ENCODE measurements at places on chromosomes 1 and 21.

DNA sequence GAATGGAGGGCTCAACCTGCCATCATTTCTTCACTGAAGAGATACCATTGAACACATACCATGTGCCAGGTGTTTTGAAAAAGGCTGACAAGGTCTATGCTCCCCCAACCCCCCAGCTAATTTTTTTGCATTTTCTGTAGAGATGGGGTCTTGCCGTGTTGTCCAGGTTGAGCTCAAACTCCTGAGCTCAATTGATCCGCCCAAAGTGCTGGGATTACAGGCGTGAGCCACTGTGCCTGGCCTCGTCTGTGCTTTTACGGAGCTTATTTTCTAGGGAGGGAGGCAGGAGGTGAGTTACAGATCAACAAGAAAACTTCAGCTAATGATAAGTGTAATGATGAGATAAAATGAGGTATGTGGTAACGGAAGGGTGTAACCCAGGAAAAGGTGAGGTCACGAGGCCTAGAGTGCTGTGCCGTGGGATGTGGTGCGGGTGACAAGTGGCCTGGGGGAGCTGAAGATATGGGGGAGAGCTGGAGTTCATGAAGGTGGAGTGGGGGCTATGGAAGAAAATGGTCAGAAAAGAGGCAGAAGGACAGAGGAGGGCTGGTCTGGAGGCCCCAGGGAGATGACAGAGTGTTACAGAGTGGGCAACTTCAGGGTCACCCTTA is 28.2 kb downstream of the FAAH start:
- DNase-seq = no peak

- no peak for DNase-seq
These were observed 1.1 kb downstream of the ZBTB18 start for GRCh38 chr1:244052016-244052727.

- DNase-seq = no peak
These were observed 15.4 kb downstream of the KIF17 start for GRCh38 chr1:20702416-20702815.

DNA sequence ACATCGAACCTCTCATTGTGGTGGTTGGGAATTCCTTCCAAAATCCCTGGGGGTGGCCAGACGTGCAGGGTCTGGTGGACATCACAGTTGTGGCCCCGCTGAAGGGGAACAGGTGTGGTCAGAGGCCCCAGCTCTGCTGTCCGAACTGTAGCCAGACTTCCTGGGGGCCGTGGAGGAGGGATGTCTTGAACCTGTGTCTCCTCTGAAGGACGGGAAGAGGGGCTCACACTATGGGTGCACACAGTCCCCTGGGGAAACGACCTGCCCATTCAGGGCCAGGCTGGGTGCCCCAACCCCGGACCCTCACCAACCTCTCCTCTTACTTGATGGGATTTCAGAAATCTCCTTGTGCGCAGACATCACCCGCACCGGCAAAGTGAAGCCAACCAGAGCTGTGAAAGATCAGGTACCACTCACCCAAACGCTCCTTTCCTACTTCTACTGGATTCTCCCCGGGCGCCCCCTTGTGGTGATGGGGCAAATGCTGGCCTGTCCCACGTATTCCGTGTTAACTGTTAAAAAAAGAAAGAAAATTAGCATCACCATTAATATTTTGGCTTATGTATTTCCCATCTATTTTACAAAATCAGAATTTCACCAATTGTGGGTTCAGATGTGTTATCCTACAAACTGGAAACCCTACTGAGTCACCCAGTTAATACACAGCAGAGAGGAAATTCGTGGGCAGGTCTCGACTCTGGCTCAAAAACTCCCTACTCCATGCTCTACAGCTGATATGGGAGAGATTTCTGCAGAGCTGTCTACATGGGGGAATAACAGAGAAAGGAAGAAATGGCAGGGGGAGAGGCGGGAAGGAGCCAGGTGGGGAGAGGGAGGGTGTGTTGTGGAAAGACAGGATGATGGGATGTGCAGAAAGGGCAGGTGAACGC is 28.1 kb downstream of the PADI4 start:
- DNase-seq = peak; percentile 45

- DNase-seq = no peak
These were observed 43.8 kb upstream of the PBX1 start for GRCh38 chr1:164515231-164515630.

DNA sequence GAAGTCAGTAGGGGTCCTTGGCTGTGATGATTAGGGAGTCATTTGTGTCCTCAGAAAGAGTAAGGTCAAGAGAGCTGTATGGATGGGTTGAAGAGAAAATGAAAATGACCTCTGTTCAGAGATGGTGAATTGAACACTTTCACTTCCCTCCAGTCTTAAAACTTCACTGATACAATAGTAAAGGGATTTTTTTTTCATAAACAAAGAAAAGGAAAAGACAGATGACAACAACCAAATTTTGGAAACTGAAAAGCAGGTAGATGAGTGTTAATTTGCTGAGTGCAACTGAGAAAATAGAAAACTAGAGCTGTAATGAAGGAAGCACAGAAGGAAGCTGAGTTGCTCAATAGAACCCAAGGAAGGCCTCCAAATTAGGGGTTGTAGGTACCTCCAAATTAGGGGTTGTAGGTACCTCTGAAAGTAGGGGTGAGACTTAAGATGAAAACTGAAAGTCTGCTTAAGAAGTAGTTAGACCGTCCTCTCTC is 14.8 kb upstream of the S1PR1 start:
- DNase-seq = no peak

DNA sequence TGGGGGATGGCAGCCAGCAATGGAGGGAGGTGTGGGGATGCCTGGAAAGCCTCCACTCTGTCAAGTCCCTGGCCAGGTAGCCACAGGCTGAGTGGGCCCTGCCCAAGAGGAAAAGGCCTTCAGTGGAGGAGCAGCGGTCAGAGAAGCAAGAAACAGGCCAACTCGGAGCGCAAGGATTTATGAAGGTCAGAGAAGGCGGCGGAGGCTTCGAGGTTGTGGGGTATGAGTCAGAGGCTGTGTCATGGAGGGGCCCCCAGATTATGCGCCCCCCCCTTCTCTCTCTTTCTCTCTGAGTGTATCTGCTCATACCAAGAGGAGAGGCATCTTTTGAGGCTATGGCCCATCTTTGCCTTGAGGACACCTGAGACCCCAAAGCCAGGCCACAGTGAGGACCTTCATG is 99.5 kb downstream of the CASZ1 start:
- no peak for DNase-seq

DNA sequence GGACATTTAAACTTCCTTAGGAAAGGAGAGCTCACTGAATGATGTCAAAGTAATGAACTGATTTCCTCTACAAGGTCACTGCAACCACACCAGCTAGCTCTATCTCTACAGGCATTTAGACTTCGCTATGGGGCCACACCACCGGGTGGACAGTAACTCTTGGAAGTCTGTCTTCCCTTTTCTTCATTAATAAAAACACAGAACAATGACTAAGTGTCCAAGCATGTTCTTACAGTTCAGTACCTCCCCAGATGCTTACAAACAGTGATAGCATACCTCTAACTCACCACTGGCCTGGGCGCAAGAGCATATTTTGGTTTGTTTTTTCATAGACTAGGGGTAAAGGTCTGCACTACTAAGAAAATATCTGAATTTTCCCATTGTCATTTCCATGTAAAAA is 54.6 kb downstream of the SIM2 start:
- no peak for DNase-seq

DNA sequence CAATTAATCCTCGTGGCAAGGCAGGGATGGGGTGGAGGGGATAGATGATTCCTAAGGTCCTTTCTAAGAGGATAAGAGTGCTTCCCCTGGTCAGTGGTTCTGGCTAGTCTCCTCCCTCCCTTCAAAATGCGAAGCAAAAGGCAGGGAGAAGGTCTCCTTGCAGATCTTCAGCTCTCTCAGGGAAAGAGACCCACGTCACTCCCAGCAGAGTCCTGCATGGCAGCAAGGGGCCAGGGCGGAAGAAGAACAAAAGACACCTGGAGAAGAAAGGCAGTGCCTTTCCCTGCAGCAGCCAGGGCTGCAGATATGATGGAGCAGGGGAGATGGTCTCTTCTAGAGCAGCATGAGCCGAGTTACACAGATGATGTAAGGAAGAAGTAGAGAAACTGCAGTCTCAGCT is 29.6 kb upstream of the SLAMF9 start:
- no peak for DNase-seq

- DNase-seq = no peak
These were observed 616 bp upstream of the LAX1 start for GRCh38 chr1:203764105-203765028.

DNA sequence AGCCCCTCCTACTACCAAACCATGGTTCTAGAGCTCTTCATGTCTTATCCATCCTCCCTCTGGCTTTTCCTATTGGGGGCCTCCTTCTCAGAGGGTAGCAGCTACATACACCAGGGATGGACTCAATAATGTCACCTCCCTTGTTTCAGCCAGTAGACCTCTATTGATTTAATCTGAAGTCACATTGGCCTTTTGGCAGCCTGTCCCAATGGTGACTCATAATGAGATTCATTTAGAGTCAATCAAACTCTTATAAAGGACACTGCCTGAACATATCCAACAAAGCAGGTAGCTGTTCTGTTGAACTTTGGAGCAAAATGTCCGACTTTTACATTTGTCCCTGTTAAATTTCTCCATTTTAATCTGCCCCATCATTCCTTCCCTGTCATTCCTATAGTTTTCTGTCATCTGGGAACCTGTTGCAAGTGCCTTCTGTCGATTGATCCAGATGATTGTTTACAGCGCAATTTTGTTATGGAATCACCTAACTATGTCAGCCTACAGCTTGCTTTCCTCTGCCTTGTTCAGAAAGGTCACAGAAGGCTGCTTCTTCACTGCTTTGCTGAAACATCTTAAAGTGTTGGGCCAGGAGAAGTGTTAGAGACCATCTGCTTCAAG is 105.9 kb downstream of the ETS2 start:
- DNase-seq = no peak

- peak; percentile 49 for DNase-seq
These were observed 725 bp downstream of the SLC25A33 start for GRCh38 chr1:9539829-9540550.
